ENCODE measurements at places on chromosomes 7 and 10.
A peak's percentile ranks its signal among the peaks of the same experiment; 100 is the strongest.

- DNase-seq, result no peak
Measured at GRCh38 chr7:80379034-80379982, 132.6 kb downstream of the GNAT3 start.

DNA sequence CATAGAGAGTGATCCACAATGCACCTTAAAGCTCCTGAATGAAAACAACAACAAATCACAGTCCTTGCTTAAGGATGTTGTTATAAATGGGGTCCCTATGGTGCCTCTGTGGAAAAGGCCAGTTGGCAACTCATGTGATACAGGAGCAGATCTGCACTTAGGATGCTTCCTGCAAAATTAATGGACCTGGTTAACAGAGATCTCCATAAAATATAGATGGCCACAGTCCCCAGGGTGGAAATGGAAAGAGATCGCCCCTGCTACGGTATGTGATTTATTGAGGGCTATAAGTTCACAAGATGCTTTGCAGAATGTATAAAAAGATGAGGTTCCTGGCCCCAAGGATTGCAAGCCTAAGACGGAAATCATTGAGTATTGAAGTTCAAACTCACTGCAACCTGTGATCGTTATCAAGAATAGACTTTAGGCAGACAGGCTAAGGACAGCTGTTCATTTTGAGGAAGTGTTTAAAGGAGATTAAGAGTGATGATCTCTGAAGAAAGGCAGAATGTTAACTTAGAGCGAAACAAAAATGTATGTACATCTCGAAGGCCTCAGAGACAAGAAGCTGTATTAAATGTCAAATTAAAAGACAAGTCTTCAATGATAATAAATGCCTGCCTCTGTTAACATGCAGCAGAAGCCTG, 174.1 kb upstream of the PLPP4 start:
- no peak for DNase-seq

- DNase-seq, result no peak
Measured at GRCh38 chr7:118657391-118658005, 433.0 kb downstream of the ANKRD7 start.

DNA sequence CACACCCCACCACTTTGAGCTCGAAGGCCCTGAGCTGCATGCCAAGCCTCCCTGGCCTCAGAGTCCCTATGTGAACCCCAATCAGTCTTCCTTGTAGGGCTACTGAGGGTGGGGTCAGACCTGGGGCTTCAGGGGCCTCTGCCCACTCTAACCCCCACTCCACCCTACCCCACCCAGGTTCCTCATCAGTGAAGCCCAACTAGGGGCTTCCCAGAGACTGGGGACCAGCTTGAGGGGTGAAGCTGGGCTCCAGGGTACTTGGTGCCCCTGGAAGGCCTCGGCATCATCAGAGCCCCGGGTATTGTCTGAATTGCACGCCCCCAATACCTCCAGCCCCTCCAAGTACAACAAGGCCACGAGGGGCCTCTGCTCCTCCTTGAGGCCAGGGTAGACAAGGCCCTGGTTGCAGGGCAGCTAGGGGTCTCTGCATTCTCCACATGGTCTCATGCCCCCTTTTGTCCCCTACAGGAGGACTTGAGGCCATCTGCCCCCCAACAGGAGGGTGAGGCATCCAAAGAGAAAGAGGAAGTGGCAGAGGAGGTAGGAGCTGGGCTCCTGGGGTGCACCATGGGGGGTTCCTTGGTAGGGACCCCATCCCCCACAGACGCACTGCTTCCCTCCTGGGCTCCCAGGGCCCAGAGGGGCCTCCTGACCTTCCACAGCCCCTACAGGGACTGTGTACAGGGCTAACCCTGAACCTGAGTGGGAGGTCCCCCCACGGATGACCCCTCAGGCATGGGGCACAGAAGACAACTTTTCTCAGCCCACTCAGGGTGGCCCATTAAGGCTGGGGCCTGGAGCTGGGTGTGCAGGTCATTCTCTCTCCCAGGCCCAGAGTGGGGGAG, 4.0 kb downstream of the SNCG start:
- no peak for DNase-seq

GRCh38 chr7:74253331-74253730, 868 bp downstream of the RFC2 start:
- DNase-seq, result no peak

DNA sequence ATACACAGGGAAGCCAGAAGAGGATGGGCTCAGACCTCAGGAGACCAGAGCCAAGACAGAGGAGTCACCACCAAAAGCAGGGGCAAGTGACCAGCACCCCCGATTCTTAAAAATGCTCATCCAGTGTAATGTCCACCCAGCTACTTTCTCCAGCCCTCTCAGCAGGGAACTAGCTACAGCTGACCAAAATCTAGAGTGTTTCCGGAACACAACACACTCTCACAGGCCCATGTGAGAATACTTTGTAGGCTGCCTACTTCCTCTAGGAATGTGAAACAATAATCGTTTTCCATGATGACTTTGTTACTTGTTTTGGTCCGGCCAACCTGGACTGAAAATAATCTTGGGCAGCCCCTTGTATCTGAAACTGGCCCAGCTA, 14.5 kb downstream of the PSAP start:
- no peak for DNase-seq

DNA sequence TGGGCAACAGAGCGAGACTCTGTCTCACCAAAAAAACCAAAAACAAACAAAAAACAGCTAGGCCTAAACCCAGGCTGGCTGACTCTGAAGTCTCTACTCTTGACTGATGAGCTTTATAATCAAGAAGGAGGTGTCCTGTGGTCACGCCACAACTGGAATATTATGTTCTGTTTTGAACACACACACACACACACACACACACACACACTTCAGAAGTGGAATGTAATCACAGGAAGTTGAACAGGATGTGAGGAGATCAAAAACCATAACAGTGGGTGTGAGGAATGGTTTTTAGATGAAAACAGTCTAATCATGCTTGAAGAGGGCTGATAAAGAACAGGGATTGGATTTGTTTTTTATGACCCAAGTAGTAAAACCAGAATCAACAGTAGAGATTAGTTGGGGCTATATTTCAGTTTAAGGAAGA, 51.1 kb upstream of the IL6 start:
- DNase-seq, result no peak

DNA sequence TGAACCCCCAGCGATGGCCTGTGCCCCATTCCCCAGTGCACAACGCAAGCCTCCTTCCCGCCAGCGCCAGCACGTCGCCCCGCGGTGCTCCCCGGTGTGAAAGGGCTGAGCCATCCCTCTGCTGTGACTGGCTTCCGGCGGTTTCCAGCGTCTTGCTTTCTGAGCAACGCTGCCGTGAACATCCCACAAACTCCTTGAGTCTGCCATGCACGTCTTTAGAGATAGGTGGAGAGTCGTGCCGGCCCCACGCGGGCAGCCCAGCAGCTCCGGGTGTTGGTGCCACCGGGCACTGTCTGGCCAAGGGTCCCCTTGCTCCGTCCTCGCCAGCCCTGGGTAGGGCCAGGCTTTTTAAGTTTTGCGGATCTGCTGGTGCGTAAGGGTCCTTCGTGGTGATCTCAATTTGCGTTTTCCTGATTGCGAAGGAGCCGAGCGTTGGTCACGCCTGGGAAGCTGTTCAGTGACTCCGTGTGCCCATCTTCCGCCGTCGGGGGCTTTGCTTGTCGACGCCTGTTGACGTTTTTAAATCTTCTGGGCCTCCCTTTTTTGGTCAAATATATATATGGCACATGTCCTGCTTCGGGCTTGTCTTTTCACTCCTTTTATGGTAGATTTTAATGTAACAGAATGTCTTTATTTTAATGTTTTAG, 70.6 kb downstream of the FOXL3 start:
- no peak for DNase-seq

GRCh38 chr10:34906067-34906965, 91.2 kb upstream of the PARD3 start:
- peak; percentile 84 for DNase-seq

GRCh38 chr7:141617280-141617679, 66.1 kb downstream of the AGK start:
- DNase-seq, result no peak

- DNase-seq, result peak; percentile 22
Measured at GRCh38 chr7:55887821-55888247, 578 bp downstream of the ZNF713 start.

Measured in SJCRH30 (cell line).